HCT116 (cell line): ENCODE measurements at places on chromosomes 2 and 18. TPM values are rescaled to one million over a fixed set of nuclear protein-coding genes. Genes with fewer than 3 reads are reported as not detected.

The CNDP2 gene
- 112 TPM for total RNA-seq

The VAMP8 gene
- total RNA-seq = 52.6 TPM

The UGT1A10 gene
- total RNA-seq = not detected

The C18orf54 gene
- 10.0 TPM for total RNA-seq

The MAP3K19 gene
- not detected for total RNA-seq

The SCN9A gene
- total RNA-seq = 0.07 TPM

- H3K4me1 ChIP-seq = no peaks in the 10 kb centered on the region
- DNase-seq = no peak
- no peak overlapping the region for H3K27ac ChIP-seq
- H3K36me3 ChIP-seq = no peaks in the 10 kb centered on the region
- H3K4me3 ChIP-seq = no peak overlapping the region
Observed at GRCh38 chr2:288758-289361, 969 bp upstream of the ALKAL2 start.

DNA sequence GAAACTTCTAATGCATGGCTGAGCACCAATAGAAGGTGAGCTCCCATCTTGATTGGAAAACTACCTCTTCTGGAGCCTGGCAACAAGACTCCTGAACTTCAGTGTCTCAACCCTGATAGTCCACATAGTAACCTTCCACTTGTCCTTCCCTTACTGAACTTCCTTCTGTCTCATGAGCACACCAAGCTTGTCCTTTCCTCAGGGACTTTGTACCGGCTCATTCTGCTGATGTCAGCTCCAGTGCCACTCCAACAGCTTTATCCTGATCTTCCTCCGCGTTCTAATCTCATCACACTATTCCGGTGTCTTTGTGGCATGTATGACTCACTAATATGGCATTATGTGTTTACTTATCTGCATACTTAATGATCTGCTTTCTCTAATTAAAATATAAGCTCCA, 862.0 kb upstream of the ID2 start:
- peaks cover 7% of the 10 kb centered on the region; the same call in 1 of the 2 replicates for H3K27me3 ChIP-seq
- no peak overlapping the region for H3K27ac ChIP-seq
- DNase-seq = no peak
- no peak overlapping the region for H3K4me3 ChIP-seq

DNA sequence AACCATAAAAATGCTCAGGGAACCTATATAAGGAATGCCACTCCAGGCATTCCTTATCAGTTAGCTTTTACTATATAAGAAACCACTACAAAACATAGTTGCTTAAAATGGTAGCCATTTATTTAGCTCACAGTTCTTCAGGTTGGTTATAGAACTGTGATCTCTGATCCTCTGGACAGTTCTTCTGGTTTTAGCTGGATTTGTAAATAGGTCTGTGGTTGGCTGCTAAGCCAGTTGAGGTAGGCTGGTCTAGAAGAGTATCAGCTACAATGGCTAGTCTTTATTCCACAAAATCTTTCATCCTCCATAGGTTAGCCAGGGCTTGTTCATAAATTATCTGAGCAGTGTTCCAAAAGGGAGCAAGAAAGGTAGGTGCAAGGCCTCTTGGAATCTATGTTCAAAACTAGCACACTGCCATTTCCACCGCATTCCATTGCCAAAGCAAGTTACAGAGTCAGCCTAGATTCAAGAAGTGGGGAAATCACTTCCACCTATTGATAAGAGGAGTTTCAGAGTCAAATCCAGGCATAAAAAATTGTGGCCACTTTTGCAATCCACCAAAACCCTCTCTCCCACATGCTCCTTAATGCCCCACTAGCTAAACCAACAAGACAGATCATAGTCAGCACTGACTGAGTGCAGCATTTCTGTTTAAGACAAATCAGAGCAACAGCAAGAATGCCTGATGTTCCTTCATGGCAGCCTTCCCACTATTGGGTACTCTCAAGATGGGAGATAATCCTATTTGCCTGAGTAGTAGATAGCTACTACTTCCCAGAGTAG, 146.4 kb downstream of the IRS1 start:
- H3K4me3 ChIP-seq = no peak overlapping the region
- no peaks in the 10 kb centered on the region for H3K36me3 ChIP-seq
- peaks cover 74% of the 10 kb centered on the region for H3K4me1 ChIP-seq
- DNase-seq = no peak

- H3K36me3 ChIP-seq = no peaks in the 10 kb centered on the region
- no peak overlapping the region for H3K4me3 ChIP-seq
- no peak overlapping the region for H3K27ac ChIP-seq
- H3K4me1 ChIP-seq = peaks cover 6% of the 10 kb centered on the region; the same call in 1 of the 2 replicates
Observed at GRCh38 chr2:201223089-201224073, 37.0 kb upstream of the CASP8 start.

DNA sequence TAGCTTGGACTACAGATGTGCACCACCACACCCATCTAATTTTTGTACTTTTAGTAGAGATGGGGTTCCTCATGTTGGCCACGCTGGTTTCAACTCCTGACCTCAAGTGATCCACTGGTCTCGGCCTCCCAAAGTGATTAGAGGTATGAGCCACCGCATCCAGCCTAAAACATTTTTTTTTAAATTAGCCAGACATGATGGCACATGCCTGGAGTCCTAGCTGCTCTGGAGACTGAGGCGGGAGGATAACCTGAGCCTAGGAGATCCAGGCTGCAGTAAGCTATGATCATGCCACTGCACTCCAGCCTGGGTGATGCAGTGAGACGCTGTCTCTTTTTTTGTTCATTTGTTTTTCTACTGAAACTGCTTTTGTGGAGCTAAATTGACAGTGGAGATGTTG, 64.6 kb upstream of the ATG16L1 start:
- no peaks in the 10 kb centered on the region for H3K27me3 ChIP-seq
- H3K4me1 ChIP-seq = no peaks in the 10 kb centered on the region
- no peak for DNase-seq
- no peak overlapping the region for H3K4me3 ChIP-seq
- no peak overlapping the region for H3K27ac ChIP-seq

GRCh38 chr2:169933124-169933711, 106.0 kb downstream of the UBR3 start:
- DNase-seq = peak; percentile 22
- H3K27ac ChIP-seq = no peak overlapping the region
- no peaks in the 10 kb centered on the region for H3K27me3 ChIP-seq
- no peaks in the 10 kb centered on the region for H3K4me1 ChIP-seq
- H3K4me3 ChIP-seq = no peak overlapping the region

GRCh38 chr2:159936471-159936870, 125.9 kb downstream of the PLA2R1 start:
- no peaks in the 10 kb centered on the region for H3K36me3 ChIP-seq
- H3K4me3 ChIP-seq = no peak overlapping the region
- no peaks in the 10 kb centered on the region for H3K4me1 ChIP-seq
- no peaks in the 10 kb centered on the region for H3K27me3 ChIP-seq

GRCh38 chr18:58943896-58944295, 79.2 kb downstream of the ZNF532 start:
- no peak overlapping the region for H3K4me3 ChIP-seq
- no peak overlapping the region for H3K27ac ChIP-seq
- no peaks in the 10 kb centered on the region for H3K4me1 ChIP-seq
- no peaks in the 10 kb centered on the region for H3K36me3 ChIP-seq
- no peak for DNase-seq

- no peaks in the 10 kb centered on the region for H3K4me1 ChIP-seq
- H3K27ac ChIP-seq = no peak overlapping the region
- no peaks in the 10 kb centered on the region for H3K36me3 ChIP-seq
- H3K27me3 ChIP-seq = no peaks in the 10 kb centered on the region
Observed at GRCh38 chr18:6633310-6633709, 96.2 kb upstream of the ARHGAP28 start.

- no peak overlapping the region for H3K4me3 ChIP-seq
- no peaks in the 10 kb centered on the region for H3K27me3 ChIP-seq
- H3K4me1 ChIP-seq = no peaks in the 10 kb centered on the region
- H3K36me3 ChIP-seq = no peaks in the 10 kb centered on the region
- no peak for DNase-seq
Observed at GRCh38 chr18:3495691-3496430, 45.9 kb downstream of the TGIF1 start.

- no peak overlapping the region for H3K4me3 ChIP-seq
- no peaks in the 10 kb centered on the region for H3K4me1 ChIP-seq
- no peak overlapping the region for H3K27ac ChIP-seq
- no peaks in the 10 kb centered on the region for H3K27me3 ChIP-seq
- H3K36me3 ChIP-seq = peaks cover 9% of the 10 kb centered on the region; the same call in 1 of the 2 replicates
- no peak for DNase-seq
Observed at GRCh38 chr2:54638103-54638502, 85.4 kb upstream of the EML6 start.

DNA sequence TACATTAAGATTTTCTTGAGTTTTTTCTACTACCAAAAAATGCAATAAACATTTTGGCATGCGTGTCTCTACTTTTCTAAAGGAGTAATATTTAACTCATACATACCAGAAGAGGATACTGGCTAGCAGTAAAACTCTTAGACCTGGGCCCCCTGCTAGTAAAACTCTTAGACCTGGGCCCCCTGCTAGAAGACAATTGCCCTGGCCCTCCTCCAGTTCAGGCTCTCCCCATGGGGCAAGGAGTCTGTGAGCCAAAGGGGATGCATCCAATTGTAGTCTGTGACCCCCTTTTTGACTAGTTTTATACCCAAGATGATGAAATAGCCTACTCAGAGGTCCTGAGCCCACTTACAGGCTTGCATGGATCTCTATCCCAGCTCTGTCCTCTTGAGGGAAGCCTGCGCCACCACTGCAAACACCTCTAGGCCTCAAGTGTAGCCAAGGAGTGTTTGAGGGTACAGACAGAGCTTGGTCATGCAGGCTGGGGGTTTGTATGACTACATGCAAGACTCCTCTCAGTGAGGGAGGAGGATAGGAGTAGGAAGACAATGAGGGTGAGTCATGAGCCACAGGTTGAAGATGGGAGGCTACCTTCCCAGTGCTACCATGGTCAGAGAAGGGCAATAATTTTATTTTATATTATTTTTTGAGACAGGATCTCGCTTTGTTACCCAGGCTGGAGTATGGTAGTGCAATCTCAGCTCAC, 45.2 kb upstream of the PGAP1 start:
- H3K36me3 ChIP-seq = no peaks in the 10 kb centered on the region
- H3K4me1 ChIP-seq = no peaks in the 10 kb centered on the region
- H3K27ac ChIP-seq = no peak overlapping the region
- H3K27me3 ChIP-seq = no peaks in the 10 kb centered on the region

DNA sequence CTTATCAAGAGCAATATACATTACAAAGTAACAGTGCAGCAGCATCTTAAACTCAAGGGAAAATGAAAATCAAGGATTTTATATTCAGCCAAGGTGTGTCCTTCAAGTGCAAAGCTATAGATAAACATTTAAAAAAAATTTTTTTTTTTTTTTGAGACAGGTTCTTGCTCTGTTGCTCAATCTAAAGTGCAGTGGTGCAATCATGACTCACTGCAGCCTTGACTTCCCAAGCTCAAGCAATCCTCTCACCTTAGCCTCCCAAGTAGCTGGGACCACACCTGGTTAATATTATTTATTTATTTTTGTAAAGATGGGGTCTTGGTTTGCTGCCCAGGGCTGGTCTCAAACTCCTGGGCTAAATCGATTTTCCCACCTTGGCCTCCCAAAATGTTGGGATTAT, 9.0 kb downstream of the CDKL4 start:
- H3K27me3 ChIP-seq = no peaks in the 10 kb centered on the region
- no peak overlapping the region for H3K27ac ChIP-seq
- no peak for DNase-seq
- no peak overlapping the region for H3K4me3 ChIP-seq

- no peak overlapping the region for H3K4me3 ChIP-seq
- DNase-seq = no peak
- no peak overlapping the region for H3K27ac ChIP-seq
Observed at GRCh38 chr2:60053791-60054190, 499.7 kb downstream of the BCL11A start.

DNA sequence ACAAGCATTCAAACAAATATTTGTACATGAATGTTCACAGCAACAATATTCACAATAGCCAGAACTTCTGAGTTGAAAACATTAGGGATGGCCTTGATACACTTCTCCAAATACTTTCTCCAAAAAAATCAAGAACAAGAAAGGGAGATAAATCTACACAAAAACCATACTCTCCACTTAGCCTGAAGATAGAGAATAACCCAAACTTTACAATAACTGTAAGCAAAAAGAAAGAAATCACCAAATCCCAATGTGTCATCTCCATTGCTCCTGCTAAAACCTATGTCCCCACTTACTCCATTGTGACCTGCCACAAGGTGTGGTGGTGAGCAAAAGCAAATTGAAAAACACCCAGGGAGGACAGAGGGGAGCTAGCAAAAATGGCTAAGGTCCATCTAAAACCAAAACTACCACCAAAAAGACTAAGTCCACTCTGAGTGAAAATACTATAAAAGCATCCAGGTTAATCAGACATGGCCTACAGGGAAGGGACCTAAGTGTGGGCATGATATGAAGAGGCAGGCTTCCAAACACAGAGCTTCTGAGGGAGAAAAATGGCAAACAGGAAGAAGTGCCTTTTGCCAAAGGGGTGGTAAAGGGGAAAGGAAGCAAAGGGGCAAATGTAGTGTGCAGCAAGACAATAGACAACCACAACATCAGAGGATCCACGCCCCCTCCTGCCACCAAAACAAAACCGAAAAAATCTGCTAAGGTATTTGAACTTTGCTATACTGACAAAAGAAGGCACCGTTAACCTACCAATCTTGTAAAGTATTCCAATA, 56.1 kb downstream of the NBAS start:
- no peak for DNase-seq
- H3K36me3 ChIP-seq = no peaks in the 10 kb centered on the region
- no peaks in the 10 kb centered on the region for H3K27me3 ChIP-seq
- H3K4me3 ChIP-seq = no peak overlapping the region

DNA sequence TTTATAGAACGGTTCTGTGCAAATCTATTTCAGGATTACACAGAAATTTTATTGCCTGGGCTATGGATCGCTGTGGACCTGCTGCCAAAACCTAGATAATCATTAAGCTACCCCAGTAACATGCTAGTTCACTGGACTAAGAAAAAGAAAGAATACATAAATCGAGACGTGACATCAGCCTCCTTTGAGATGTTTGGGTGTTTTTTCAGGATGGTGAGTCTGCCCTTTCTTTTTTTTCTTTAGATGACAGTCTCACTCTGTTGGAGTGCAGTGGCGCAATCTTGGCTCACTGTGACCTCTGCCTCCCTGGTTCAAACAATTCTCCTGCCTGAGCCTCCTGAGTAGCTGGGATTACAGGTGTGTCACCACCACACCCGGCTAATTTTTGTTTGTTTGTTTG, 52.0 kb downstream of the FHOD3 start:
- H3K4me3 ChIP-seq = no peak overlapping the region
- H3K27me3 ChIP-seq = no peaks in the 10 kb centered on the region
- H3K4me1 ChIP-seq = no peaks in the 10 kb centered on the region
- no peak for DNase-seq
- H3K27ac ChIP-seq = no peak overlapping the region

- H3K27me3 ChIP-seq = no peaks in the 10 kb centered on the region
- DNase-seq = no peak
- no peak overlapping the region for H3K4me3 ChIP-seq
- H3K36me3 ChIP-seq = no peaks in the 10 kb centered on the region
- no peak overlapping the region for H3K27ac ChIP-seq
Observed at GRCh38 chr2:223737207-223737606, 100.2 kb downstream of the AP1S3 start.

GRCh38 chr18:34467058-34467457, 242.3 kb upstream of the NOL4 start:
- no peaks in the 10 kb centered on the region for H3K4me1 ChIP-seq
- H3K36me3 ChIP-seq = no peaks in the 10 kb centered on the region
- no peak for DNase-seq
- H3K4me3 ChIP-seq = no peak overlapping the region
- no peak overlapping the region for H3K27ac ChIP-seq
- 0 out of 2 replicates have a peak, but pooled peaks cover 3% of the 10 kb centered on the region for H3K27me3 ChIP-seq

GRCh38 chr2:117963446-117963845, 50.4 kb downstream of the CCDC93 start:
- H3K27me3 ChIP-seq = no peaks in the 10 kb centered on the region
- peaks cover 4% of the 10 kb centered on the region; the same call in 1 of the 2 replicates for H3K36me3 ChIP-seq
- DNase-seq = no peak
- no peak overlapping the region for H3K4me3 ChIP-seq
- H3K4me1 ChIP-seq = no peaks in the 10 kb centered on the region
